ENCODE measurements at places on chromosomes 2 and 18. TPM values are rescaled to one million over a fixed set of nuclear protein-coding genes. Genes with fewer than 3 reads are reported as not detected.

SP140 gene
- 68.2 TPM for total RNA-seq

DNA sequence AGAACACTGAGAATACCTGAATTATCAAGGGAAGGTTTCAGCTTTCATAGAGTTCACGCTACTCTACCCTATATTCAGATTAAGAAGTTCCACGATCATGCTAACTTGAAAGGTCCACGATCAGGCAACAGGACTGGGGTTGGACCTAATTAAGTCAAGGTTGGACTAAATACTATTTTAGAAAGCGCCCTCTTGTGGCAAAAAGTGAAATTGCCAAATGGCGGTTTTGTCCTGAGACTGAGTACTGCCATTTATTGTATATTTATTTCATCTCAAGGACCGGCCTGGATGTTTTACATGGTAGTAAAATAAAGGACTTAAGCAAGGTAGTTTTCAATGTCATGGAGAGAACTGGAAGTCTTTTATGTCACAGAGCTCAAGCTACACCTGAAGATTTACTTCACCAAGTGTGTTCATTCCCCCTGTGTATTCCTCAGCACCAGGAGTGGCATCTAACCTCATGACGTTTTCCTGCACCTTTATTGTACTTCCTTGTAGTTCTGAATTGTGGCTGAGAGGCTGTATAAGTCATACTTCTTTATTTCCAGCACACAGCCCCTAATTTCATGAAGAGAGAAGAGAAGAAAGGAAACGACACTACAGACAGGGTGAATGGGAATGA, 56.8 kb downstream of the SRD5A2 start:
- no peak for DNase-seq

- DNase-seq, result no peak
Observed at GRCh38 chr2:143730953-143731260, 601.7 kb downstream of the ARHGAP15 start.

GRCh38 chr18:44090453-44090852, 590.2 kb upstream of the SETBP1 start:
- DNase-seq, result no peak

DNA sequence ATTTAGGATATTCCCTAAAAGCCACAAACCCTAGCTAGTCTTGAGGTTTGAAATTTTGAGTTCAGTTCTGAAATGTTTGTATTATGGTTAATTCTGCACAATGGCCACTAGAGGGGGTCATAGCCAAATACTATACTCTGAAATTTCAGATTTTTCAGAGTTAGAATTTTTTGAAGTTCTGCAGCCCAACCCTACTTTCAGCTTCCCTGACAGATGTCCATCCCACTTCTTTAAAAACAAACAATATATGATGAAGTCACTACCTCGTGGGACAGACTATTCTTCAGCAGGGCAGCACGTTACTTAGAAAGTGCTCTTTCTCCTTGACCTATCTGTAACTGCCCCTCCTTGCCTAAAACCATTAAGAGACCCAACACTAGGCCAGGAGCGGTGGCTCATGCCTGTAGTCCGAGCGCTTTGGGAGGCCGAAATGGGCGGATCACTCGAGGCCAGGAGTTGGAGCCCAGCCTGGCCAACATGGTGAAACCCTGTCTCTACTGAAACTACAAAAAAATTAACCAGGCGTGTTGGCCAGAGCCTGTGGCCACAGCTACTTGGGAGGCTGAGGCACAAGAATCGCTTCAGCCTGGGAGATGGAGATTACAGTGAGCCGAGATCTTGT, 48.2 kb upstream of the PAPOLG start:
- no peak for DNase-seq

DNA sequence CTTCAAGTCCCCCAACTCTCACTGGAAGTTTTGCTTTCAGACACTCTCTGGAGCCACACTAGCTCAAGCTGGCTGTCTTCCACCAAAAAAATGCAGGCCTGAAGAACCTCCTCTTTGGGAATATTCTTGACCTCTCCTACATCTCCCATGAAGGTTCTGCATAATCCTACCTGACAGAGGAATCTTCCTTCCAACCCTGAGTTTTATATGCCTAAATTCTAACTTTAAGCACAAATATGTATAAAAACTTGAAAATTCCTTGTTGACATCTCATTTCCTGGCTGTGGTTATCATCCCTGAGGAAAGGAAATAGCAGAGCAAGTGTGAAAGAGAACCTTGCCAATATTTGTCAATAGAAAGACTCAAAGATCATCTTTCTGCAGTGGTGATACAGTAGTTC, 249.0 kb downstream of the LPIN1 start:
- DNase-seq, result no peak

Measured in T-helper 17 cell (primary cell).